Naive thymus-derived CD4-positive, alpha-beta T cell (primary cell): ENCODE measurements at places on chromosomes 11 and 22. TPM values are rescaled to one million over a fixed set of nuclear protein-coding genes. Genes with fewer than 3 reads are reported as not detected.
A peak's percentile ranks its signal among the peaks of the same experiment; 100 is the strongest.

Gene CENATAC
- 110 TPM for total RNA-seq

Gene CHRM1
- total RNA-seq, result not detected in 2 replicates

GRCh38 chr11:72831521-72832300 is 17.5 kb downstream of the ATG16L2 start:
- no peak overlapping the region for H3K4me3 ChIP-seq
- peaks cover 30% of the 10 kb centered on the region for H3K36me3 ChIP-seq
- H3K27me3 ChIP-seq, result no peaks in the 10 kb centered on the region
- peak; percentile 37 for DNase-seq

DNA sequence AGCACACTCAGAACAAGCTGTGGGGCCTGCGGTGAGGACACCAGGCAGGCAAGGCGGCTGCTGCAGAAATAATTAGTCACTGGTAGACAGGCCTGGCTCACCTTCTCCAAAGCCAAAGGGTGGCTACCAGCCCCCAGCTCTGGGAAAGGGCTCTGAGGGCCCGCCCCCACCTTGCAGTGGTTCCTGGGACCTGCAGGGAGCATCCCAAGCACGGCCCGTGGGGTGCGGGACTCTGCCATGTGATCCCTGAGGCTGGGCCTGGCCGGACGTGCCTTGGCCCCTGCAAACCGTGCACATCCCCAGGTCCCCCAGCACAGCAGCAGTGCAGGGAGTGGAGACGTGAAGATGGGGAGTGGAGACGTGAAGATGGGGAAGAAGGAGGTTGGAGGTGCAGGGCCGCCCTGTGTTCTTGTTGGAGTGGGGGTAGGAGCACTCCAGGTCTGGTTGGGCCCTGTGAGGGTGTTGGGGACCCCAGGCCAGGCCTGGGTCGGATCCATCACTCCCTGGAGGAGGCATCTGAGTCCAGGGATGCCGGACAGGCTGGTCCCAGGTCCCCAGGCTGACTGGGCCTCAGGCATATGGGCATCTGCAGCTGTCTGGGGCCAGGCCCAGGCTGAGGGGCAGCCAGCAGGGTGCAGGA is 41.9 kb downstream of the RTN4R start:
- H3K27ac ChIP-seq, result no peak overlapping the region
- no peak overlapping the region for H3K4me3 ChIP-seq
- H3K4me1 ChIP-seq, result no peaks in the 10 kb centered on the region
- H3K36me3 ChIP-seq, result no peaks in the 10 kb centered on the region
- DNase-seq, result no peak

GRCh38 chr22:33882991-33883390 is 37.3 kb downstream of the LARGE1 start:
- H3K27ac ChIP-seq, result no peak overlapping the region
- no peak for DNase-seq
- no peaks in the 10 kb centered on the region for H3K27me3 ChIP-seq
- H3K4me1 ChIP-seq, result no peaks in the 10 kb centered on the region
- H3K36me3 ChIP-seq, result no peaks in the 10 kb centered on the region
- H3K4me3 ChIP-seq, result no peak overlapping the region

Gene SRSF8
- 112 TPM for total RNA-seq

GRCh38 chr11:73381589-73381988 is 5.4 kb downstream of the RELT start:
- no peaks in the 10 kb centered on the region for H3K27me3 ChIP-seq
- no peak overlapping the region for H3K4me3 ChIP-seq
- H3K36me3 ChIP-seq, result no peaks in the 10 kb centered on the region

GRCh38 chr11:35671396-35672127 is 9.0 kb downstream of the TRIM44 start:
- H3K4me1 ChIP-seq, result peaks cover 26% of the 10 kb centered on the region
- peaks cover 4% of the 10 kb centered on the region for H3K36me3 ChIP-seq
- H3K4me3 ChIP-seq, result no peak overlapping the region
- H3K27ac ChIP-seq, result no peak overlapping the region
- H3K27me3 ChIP-seq, result no peaks in the 10 kb centered on the region

Gene OR2AT4
- not detected in 2 replicates for total RNA-seq

DNA sequence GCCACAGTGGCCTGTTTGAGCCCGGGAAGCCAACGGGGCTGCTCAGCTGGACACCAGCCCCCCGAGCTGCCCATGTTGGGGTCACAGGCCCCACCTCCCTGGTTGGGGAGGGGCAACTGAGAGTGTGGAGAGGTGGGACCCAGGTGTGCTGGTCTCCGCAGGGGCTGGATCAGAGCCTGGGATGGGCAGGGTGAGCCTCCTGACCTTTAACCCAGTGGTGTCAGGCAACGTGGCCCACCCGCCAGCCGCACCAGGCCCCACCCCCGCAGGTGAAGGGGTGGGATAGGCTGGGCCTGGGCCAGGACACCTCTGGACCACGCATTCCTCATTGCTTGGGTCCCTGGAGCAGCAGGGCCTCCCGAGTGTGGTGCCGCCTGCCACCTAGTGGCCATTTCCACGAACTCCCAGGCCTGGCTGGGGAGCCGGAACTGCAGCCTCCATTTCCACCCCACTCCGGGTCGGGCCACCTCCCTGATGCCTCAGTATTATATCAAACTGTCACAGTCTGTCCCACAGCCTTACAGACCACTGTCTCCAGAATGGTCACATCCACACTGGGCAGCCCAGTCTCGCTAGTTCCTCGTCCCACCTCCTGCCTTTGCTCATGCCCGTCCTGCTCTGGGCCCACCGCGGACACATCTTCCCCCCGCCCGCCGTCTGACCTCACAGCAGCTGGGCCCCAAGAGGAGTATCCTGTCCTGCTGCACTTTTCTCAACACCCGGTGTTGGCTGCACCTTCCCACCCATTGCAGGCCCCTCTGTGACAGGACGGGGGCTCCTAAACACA is 13.3 kb upstream of the PPP6R3 start:
- H3K4me3 ChIP-seq, result no peak overlapping the region
- H3K27me3 ChIP-seq, result no peaks in the 10 kb centered on the region
- no peaks in the 10 kb centered on the region for H3K36me3 ChIP-seq
- no peak overlapping the region for H3K27ac ChIP-seq
- H3K4me1 ChIP-seq, result no peaks in the 10 kb centered on the region
- peak; percentile 69 for DNase-seq

DNA sequence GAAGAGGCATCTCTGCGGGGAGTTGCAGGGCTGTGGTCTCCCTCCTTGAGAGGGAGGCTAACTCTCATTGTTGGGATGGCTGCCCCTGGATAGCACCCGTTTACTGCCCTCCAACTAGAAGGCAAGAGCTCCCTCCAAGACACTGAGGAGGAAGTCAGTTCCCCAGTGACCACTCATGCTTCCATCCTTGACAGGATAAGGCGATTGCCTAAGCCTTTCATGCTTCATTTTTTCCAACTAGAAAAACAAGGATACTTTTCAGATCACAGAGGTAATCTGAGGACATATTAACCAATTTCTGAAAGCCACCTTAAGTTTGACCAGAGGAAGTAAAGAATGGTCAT is 186.6 kb downstream of the MAML2 start:
- DNase-seq, result no peak
- H3K27ac ChIP-seq, result no peak overlapping the region
- no peaks in the 10 kb centered on the region for H3K36me3 ChIP-seq
- no peak overlapping the region for H3K4me3 ChIP-seq

Gene OR51I1
- total RNA-seq, result not detected

Gene LGR4
- 0.05 TPM in 1 of 2 replicates, not detected in the other for total RNA-seq

- H3K27me3 ChIP-seq, result no peaks in the 10 kb centered on the region
- H3K27ac ChIP-seq, result peak within 1 kb of the TSS; percentile 8
- H3K4me3 ChIP-seq, result no peak within 1 kb of the TSS
- DNase-seq, result peak; percentile 56
- no peaks in the 10 kb centered on the region for H3K36me3 ChIP-seq
These were observed at the start of gene RTN4R for GRCh38 chr22:20268279-20269012. Gene RTN4R, minus strand, starts transcription at chr22:20268318. Its CDS starts 226 bp downstream, at chr22:20268092.

DNA sequence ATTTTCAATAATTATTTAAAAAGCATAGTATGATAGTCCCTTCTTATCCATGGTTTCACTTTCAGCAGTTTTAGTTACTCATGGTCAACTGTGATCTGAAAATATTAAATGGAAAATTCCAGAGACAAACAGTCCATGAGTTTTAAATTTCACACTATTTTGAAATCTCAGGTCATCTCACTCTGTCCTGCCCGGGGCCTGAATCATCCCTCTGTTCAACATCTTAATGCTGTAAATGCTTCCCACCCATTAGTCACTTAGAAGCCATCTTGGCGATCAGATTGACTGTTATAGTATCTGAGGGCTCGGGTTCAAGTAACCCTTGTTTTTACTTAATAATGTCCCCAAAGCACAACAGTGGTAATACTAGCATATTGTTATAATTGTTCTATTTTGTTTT is 1509.3 kb downstream of the FAM181B start:
- DNase-seq, result no peak
- no peaks in the 10 kb centered on the region for H3K4me1 ChIP-seq
- no peak overlapping the region for H3K27ac ChIP-seq
- no peaks in the 10 kb centered on the region for H3K27me3 ChIP-seq
- H3K4me3 ChIP-seq, result no peak overlapping the region

DNA sequence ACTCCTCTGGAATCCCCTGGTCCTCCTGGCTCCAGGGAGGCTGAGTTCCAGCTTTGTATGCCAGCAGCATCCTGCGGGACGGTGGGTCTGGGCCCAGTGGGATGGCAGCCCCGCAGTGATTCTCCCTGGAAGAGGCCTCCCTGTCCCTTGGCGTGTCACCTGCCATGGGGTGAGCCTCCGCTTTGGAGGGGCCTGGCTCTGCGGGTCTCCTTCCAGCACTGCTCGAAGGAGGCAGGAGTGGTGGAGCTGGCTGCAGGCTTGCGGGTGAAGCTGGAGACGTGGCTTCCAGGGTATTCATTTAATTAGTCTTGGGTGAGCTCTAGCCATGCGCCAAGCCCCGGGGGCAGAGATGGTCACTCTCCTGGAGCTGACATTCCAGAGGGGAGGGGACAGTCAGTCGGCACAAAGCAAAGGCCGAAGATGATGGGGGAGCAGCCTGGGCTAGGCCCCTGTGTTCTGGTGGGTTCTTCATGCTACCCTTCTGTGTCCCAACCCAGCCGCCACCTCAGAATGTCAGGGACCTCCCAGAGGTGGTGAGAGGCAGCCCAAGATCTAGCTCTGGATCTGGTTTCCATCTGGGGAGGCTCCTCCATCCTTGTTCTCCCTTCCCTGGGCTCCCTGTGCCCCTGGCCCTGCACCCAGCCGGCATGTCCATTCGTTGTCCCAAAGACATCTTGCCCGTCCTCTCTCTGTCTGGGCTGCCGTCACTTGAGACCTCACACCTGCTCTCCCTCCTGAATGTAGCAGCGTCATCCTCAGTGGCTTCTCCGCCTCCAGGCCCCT is 1332.5 kb downstream of the BRD1 start:
- H3K36me3 ChIP-seq, result no peaks in the 10 kb centered on the region
- no peak for DNase-seq
- no peaks in the 10 kb centered on the region for H3K27me3 ChIP-seq
- H3K4me1 ChIP-seq, result no peaks in the 10 kb centered on the region
- H3K4me3 ChIP-seq, result no peak overlapping the region
- H3K27ac ChIP-seq, result no peak overlapping the region

Gene CREB3L1
- total RNA-seq, result not detected

DNA sequence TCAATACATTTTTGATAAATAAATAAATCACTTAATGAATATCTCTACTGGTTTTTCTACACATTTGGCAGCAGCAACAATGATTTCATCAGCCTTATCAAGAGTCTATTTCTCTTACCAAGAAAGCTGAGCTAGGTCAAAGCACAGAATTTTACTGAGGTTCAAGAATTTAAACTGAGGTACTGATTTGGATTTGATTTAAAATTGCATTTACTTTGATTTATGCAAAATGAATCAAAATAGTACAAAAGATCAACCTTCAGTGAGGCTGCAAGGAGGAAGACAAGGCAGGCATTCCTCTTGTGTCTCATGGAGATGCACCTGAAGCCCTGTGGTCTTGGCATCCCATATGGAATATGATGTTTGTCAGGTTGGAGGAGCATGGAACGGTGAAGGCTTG is 15.5 kb upstream of the EP300 start:
- H3K27ac ChIP-seq, result no peak overlapping the region
- no peaks in the 10 kb centered on the region for H3K4me1 ChIP-seq
- H3K27me3 ChIP-seq, result no peaks in the 10 kb centered on the region

DNA sequence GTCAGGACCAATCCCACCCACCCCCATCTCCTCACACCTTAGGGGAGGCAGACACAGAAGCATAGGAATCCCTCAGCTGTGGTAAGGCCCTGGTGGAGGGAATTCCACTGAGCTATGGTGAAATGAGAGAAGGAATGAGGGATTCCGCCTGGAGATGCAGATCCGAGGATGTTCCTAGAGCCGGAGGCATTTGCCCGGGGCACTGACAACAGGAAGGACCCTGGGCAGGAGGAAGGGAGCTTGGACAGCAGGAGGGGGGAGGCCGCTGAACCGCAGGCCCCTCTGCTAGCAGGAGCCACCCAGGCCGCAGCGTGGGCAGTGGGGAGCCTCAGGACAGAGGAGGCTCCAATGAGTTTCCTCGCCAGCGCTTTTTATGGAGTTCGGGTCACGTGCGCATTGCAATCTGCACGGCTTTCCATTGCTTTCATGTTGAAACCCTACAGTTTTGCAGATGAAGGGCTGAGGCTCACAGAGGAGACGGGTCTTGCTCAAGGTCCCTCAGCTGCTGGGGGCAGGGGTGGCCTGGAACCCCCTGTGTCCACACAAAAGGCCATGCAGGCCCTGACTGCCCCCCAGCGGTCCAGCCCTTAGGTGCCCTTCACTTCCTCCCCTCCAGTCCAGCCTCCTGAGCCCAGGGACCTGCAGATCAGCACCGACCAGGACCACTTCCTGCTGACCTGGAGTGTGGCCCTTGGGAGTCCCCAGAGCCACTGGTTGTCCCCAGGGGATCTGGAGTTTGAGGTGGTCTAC is 15.5 kb downstream of the CSF2RB start:
- H3K4me3 ChIP-seq, result no peak overlapping the region
- no peaks in the 10 kb centered on the region for H3K36me3 ChIP-seq
- no peak overlapping the region for H3K27ac ChIP-seq
- no peak for DNase-seq

- H3K4me1 ChIP-seq, result no peaks in the 10 kb centered on the region
- no peak for DNase-seq
- no peak overlapping the region for H3K27ac ChIP-seq
- no peak overlapping the region for H3K4me3 ChIP-seq
- no peaks in the 10 kb centered on the region for H3K27me3 ChIP-seq
These were observed 3.7 kb downstream of the SERPIND1 start for GRCh38 chr22:20777420-20778177.

Gene SHISA8
- 0.54 TPM for total RNA-seq

Gene FBLN1
- 0.11 TPM for total RNA-seq

Gene GGTLC3
- not detected in 2 replicates for total RNA-seq

DNA sequence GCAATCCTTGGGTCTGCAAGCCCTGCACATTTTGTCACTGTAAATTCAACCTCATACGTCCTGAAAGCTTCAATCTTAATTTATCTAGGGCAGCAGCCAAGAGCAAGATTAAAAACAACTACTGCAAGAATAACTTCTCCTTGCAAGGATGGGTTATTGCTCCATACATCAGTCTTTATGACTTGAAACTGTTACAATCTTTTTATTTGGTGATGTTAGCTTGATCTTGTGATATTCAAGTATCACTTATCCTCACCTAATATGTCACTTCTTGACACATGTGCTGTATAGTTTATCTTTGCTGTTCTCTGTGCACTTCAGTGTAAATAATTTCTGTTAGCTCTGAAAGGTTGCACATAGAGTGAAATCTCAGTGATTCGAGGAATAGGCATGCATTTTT is 14.7 kb upstream of the APLP2 start:
- no peaks in the 10 kb centered on the region for H3K4me1 ChIP-seq
- H3K27ac ChIP-seq, result no peak overlapping the region
- no peaks in the 10 kb centered on the region for H3K36me3 ChIP-seq
- H3K27me3 ChIP-seq, result no peaks in the 10 kb centered on the region
- no peak overlapping the region for H3K4me3 ChIP-seq
- no peak for DNase-seq
